Stimulated activated CD4-positive, alpha-beta T cell treated with anti-CD3 and anti-CD28 coated beads, Interleukin-1b, Interleukin-23, amount 100 ng/mL, for 4 hours (primary cell): ENCODE measurements at places on chromosomes 11 and 22.

GRCh38 chr11:73997120-73997770 is 11.6 kb downstream of the UCP3 start:
- no peak for DNase-seq

- DNase-seq = no peak
Observed at GRCh38 chr11:47485107-47485506, 36.2 kb upstream of the RAPSN start.

- DNase-seq = no peak
Observed at GRCh38 chr11:117950301-117950700, 21.1 kb upstream of the TMPRSS13 start.

- no peak for DNase-seq
Observed at GRCh38 chr11:99352642-99353041, 331.9 kb downstream of the CNTN5 start.

DNA sequence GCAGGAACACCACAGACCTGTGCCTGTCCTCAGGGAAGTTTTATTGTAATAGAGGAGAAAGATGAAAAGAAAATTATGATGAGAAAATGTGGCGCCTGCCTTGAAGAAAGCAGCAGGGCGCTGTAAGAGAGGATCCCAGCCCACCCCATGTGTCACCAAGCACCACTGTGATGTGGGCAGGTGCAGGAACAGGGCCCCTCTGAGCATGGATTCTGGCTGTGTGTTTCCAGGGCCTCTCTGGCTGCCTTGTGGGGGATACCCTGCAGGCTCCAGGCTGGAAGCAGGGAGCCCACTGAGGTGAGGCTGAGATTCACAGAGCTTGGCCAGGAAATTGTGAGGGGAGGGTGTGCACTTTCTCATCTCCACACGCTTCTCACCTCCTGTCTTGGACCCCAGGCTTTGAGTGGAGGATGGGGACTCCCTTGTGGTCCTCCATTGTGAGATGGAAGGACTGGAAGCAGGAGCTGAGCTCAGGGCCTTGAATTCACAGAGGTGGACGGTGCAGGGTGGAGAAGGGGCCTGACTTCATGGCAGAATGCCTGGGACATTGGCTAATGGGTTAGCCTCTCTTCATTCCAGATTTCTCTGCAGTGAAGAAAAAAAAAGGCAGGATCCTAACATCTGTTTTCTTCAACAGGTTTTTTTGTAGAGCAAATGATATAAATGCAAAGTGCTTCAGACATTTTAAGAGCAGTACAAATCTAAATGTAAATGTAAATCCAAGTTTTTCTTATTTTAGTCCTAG is 246.6 kb upstream of the B3GAT1 start:
- DNase-seq = no peak

GRCh38 chr11:72069787-72070251 is 10.5 kb downstream of the NUMA1 start:
- DNase-seq = no peak

- no peak for DNase-seq
Observed at GRCh38 chr11:75562836-75563484, 907 bp downstream of the SERPINH1 start.

- no peak for DNase-seq
Observed at GRCh38 chr22:41650229-41650628, 29.1 kb downstream of the XRCC6 start.

- no peak for DNase-seq
Observed at GRCh38 chr11:47288066-47288465, 18.1 kb downstream of the MADD start.

- no peak for DNase-seq
Observed at GRCh38 chr11:129458756-129459535, 83.3 kb downstream of the BARX2 start.

GRCh38 chr11:12680246-12680939 is 6.2 kb downstream of the TEAD1 start:
- DNase-seq = no peak

GRCh38 chr11:117366248-117366647 is 38.6 kb downstream of the CEP164 start:
- DNase-seq = no peak

- DNase-seq = no peak
Observed at GRCh38 chr22:48279461-48279756, 1517.0 kb downstream of the TBC1D22A start.

DNA sequence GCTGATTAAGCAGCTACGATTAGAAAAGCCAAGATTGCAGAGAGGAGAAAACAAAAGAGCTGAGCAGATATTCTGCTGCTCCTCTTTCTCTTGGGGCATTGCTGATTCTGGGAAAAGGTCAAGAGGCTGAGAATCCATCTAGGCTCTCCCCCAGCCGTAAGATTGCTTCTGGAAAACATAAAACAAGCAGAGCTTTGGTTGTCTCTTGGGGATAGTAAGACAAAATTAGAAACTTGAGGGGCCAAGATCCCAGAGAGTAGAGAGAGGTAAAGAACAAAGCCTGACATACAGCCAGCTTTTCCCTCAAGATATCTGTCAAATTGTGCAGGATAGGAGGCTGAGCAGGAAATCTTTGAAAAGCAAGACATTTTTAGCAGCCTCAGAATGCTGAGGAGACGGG is 158.2 kb downstream of the TTC28 start:
- no peak for DNase-seq

DNA sequence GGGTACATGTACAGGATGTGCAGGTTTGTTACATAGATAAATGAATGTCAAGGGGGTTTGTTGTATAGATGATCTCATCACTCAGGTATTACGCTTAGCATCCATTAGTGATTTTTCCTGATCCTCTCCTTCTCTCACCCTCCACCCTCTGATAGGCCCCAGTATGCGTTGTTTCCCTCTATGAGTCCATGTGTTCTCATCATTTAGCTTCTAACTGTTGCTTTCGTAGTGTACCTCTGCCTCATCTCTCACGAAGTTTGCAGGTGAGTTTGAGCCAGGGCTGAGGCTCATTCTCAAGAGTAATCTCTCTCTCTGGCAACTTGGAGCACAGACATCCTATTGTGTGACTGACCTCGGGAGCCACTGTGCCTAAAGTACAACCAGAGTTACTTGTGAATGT is 4.7 kb upstream of the HBE1 start:
- no peak for DNase-seq

GRCh38 chr11:123704341-123704740 is 37.1 kb downstream of the ZNF202 start:
- DNase-seq = no peak

DNA sequence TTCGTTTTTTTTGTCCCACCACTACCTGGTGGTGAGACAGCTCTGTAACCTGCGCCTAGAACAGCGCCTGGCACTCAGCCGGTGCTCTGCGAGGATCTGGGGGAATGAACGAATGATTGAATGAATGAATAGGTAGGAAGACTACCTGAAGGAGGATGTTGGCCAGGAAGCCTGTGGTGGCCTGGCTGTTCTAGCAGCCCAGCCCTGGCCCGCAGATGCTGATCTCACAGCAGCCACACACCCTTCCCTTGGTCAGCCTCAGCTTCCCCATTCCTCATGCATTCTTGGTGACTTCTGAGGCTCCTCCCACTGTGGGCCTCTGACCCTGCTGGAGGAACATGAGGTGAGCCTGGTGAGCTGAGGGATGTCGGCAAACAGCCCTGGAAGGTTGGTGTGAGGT is 3.7 kb downstream of the TRPM5 start:
- no peak for DNase-seq

DNA sequence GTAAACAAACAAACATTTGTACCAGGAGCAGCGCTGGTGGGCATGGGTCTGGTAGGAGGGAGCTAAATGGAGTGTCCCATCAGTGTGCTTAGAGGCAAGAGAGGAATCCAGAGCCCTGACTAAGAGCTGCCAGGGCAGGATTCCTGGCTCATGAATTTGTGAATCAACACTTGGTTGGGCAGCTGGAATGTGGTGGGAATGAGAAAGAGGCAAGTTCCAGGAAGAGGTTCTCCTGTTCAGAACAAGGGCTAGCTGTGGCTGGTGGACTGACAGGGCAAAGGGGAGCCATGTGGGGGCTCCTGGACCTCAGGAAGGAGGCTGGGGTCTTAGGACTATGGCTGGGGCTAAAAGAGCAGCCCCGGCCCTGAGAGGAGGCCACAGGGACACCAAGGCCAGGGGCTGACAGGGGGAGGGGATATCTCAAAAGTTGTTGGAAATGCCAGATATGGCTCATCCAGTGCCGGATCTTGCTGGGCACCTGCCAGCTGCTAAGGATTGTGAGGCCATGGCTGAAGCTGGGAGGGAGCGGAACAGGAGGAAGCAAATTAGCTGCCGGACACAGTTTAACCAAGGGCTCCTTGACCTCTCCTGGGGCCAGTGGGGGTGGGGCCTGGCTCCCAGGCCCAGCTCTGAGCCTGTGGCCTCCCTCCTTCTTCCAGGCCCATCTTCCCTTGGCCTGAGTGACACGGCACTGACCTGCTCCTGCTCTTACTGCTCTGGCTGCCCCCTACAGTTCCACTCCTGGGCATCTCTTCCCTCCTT is 14.6 kb upstream of the P2RY6 start:
- no peak for DNase-seq

- DNase-seq = no peak
Observed at GRCh38 chr11:96145163-96145585, 197.8 kb downstream of the MAML2 start.
